Activated T-cell treated with anti-CD3 and anti-CD28 coated beads for 1 hour (primary cell): ENCODE measurements at places on chromosomes 1 and 21.
A peak's percentile ranks its signal among the peaks of the same experiment; 100 is the strongest.

DNA sequence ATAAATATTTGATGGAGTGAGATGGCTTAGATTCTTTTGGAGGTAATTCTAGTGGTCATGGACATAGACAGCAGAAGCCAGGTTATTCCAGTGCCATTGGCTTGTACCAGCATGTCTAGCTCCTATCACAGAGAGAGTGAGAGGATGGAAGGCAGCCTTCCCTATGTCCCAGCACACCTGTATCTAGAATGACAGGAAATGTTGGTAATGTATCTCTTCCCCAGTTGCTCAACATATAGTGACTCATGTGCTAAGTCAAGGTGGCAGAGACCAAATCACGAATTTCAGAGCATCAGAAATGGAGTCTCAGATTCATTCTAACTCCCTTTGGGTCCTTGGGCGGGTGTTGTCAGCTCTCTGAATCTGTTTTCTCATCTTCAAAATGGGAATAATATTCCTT lies 28.4 kb downstream of the METTL13 start:
- no peak for DNase-seq

DNA sequence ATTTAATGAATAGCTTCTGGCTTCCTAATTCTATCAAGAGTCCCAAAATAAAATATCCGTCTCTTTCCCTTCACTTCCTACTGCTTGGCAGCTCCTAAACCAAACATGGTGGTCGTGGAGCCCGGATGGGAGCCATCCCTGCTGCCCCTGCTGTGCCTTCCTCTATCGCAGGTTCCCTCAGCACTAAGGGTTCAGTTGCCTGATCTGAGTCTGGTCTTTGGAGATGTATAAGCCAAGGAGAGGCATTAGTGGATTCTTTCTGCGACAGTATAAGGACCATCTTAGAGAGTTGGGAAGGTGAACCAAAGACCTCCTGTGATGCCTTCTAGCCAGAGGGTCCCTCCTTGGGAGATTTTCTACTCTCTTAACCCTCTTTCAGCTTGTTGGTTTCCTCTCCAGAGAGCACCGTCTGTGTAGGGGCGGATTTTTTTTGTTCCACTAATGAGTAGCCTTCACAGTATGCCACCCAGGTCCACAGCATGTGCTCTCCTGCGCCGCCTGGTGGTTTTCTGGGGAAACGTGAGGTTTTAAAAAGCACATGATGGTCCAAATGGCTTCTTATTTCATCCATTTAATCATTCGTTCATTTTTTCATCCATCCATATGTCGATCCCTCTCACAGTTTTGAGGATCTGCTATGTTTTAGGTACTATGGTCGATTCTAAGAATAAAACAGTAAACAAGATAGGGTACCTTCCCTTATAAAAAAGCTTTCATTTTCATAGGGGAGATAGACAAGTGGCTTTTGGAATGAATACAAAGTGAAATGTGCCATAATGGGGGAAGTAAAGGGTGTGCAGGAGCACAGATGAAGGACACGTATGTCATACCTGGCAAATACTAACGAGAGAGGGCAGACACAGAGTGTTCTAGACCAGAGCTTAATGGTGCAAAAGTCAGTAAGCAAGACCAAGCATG lies 71.0 kb downstream of the NFASC start:
- DNase-seq: peak; percentile 32

- DNase-seq: peak; percentile 16
These were observed 9.6 kb downstream of the ACKR1 start for GRCh38 chr1:159214149-159214760.

DNA sequence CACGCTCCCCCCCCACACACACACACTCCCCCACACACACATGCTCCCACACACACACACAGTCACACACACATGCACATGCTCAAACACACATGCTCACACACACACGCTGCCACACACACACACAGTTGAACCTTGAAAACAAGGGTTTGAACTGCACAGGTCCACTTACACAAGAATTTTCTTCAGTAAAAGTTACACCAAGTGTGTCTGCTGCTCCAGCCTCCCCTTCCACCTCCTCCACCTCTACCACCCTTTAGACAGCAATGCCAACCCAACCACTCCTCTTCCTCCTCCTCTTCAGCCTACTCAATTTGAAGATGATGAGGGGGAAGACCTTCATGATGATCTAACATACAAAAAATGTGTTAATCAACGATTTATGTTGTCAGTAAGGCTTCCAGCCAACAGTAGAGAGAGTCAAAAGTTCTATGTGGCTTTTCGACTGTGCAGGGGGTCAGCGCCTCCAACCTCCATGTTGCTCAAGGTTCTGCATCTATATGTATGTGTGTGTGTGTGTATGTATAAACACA lies 26.8 kb downstream of the HSF2BP start:
- no peak for DNase-seq

GRCh38 chr21:26842974-26843932 lies 2.0 kb downstream of the ADAMTS1 start:
- DNase-seq: no peak

GRCh38 chr1:156625436-156626078 lies 6.3 kb downstream of the HAPLN2 start:
- peak; percentile 73 for DNase-seq

- DNase-seq: no peak
These were observed 99.8 kb downstream of the KIF14 start for GRCh38 chr1:200520735-200521134.

DNA sequence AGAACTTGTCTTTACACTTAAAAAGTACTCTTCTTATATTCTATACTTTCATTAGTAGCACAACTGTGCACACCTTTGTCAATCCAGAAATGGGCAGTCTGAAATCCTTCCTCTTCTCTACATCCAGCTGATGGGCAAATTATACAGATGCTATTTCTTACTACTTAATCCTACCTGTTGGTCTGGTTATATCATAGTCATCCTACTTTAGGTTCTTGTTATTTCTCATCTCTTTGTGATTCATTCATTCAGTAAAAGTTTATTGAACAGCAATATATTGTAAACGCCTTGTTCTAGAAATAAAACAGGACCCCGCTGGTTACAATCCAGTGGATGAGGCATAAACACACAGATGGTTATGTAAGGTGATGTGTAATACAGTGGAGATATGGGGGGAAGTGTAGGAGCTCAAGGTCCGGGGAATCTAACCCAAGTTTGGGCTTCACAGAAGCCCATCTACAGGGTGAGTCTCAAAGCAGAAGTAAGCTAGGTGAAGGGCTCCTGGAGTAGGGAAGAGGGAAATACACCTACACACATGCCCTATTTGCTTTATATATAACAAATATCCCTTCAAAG lies 11.8 kb upstream of the FUBP1 start:
- no peak for DNase-seq

DNA sequence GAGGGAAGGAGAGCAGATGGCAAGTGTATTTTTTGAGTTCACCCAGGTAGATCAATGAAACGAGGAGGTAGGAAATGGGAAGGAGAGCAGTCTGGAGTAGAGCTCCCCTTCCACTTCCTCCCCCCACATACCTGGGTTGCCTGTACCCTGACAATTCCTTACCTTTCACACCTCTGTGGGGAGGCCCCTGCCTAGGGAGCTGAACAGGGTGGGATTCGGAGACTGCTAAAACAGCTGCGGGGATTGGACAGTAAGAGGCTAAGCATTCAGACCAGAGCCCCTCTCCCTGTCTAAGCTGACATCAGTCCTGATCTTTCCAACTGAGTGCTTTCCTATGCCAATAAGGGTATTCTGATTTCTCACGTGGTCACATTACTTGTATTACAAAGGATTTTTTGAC lies 14.5 kb downstream of the RCSD1 start:
- no peak for DNase-seq

- DNase-seq: peak; percentile 63
These were observed 29.1 kb upstream of the A3GALT2 start for GRCh38 chr1:33349778-33350610.

DNA sequence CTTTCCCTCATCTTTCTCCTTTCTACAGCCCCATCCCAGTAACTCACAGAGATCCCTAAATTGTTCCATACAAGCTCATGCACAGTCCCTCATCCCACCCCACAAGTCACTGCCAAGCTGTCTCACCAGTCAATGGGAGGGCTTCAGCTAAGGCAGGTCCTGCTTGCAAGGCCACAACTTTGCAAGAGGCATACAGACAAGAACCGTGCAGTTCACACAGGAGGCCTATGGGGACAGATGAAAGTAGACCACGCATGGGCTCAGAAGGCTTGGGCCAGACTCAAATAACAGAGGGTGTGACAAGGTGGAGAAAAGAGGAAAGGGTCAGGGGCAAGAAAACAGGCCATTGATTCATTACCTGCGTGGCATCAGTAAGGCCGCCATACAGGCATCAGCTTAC lies 15.1 kb downstream of the RGS8 start:
- DNase-seq: no peak

- no peak for DNase-seq
These were observed 58.2 kb upstream of the SLC45A1 start for GRCh38 chr1:8259498-8260290.

DNA sequence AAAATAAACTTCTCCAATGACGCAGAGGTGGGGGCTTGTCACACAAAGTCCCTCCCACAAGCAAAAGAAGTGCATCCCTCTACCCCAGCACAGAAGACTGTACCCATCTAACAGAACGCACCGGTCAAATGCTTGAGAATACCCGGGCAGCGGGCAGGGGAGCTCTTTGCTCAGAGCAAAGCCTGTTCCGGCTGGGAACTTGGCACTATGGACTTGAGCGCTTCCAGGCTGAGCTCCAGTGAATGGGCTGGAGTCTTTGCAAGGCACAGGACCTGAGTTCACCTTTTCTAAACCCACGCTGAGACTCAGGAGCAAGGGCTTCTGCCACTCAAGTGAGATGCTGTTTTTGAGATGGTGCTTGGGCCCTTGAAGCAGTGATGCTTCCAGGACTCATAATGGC lies 20.3 kb downstream of the RHBG start:
- DNase-seq: no peak

DNA sequence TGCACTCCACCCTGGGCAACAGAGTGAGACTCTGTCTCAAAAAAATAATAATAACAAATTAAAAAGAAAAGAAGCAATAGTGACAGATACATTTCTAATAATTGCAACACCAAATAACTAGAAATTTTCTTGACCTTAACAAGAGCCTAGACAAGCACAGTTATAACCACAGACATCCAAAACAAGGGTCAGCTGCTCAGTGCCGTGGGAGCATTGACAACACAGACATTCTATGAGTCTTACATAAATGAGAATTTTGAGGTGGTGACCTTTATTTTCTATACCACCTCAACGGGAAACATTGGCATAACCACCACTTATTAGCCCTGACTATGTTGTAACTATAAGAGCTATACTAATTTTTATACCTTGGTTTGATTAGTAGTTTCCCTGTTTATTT lies 156.1 kb downstream of the NR5A2 start:
- DNase-seq: no peak

- no peak for DNase-seq
These were observed 10.0 kb upstream of the MCOLN3 start for GRCh38 chr1:85058311-85058710.

GRCh38 chr1:36834586-36834985 lies 199.7 kb downstream of the GRIK3 start:
- no peak for DNase-seq

DNA sequence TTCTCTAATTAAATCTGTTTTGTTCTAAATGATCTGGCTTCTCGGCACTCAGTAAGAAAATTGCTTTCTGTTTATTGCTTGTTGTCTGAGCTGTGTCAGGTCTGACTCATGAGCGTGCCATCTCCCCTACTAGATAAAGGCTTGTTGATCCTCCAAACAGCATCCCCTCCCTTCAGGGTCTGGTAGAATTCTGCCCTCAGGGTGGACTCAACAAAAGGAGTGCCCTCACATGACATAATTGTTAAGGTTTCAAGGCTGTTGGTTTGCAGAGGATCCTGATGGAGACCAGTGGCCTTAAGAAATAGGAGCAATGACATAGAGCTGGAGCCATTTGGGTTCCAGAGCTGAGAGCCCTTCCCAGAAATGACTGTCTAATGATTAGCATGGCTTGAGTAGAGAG lies 36.0 kb upstream of the ATP2B4 start:
- DNase-seq: no peak

GRCh38 chr1:201827321-201828216 lies 1.4 kb upstream of the IPO9 start:
- DNase-seq: no peak

GRCh38 chr1:39387452-39387851 lies 104.0 kb upstream of the BMP8A start:
- DNase-seq: no peak

DNA sequence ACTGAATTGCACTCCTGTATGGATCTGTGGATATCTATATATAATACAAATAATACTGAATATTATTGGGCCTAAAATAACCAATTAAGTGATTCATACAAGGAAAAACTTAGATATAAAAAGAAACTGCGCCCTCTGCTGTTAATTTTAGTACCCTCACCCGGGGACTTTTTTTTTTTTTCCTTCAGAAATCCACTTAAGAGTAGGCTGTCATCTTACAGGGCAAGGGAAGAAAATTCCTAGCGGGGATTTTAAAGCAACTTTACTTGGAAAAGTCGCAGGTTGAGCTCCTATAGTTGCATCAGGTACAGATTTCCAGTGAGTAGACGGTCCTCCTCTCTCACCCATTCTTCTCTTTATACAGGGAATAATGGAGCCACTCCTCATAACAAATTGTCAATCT lies 1.3 kb downstream of the NTNG1 start:
- DNase-seq: no peak

GRCh38 chr21:21057349-21058062 lies 59.3 kb downstream of the NCAM2 start:
- no peak for DNase-seq

DNA sequence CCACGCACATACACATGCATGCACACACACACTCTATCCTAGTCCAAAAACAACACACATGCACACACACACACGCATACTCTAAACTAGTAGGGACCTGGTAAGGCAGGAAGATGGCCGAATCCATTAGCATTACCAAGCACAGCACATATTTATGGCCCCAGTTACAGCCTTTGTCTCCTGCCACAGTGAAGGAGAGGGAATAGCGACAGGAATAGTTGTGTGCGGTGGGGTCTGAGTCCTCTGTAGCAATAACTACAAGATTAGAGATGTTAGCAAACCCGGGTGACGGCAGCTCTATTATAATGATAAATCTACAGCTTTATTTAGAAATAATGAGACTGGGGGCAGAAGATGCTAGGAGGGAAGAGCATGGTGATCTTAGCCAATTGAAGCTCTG lies 20.5 kb downstream of the SYT6 start:
- no peak for DNase-seq

DNA sequence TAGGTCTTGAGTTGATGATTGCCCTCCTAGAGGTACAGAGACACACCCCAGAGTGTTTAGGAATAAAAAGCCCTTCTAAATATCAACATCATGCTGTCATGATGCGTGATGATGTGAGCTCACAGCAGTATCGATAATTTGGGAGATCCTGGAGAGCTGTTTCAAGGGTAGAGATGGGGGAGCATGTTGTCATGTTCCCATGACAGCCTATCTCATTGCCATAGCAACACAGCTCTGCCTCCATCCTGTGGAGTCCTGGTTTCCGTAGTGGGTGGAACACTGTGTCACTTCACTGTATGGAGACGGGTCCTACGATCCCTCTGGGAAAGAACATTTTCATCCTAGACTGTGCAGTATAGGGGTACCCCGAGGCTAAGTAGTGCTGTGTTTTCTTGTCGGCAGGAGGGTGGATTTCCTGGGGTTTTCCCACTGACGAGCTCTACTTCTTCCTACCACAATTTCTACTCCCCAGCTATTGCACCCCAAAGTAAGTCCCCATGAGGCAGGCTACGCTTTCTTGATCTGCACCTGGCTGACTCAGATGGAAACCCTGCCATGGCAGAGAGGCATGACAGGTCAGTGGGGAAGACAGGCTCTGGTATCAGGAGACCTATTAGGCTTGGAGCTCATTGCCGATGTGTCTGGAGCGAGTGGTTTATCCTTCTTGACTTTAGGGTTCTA lies 7.2 kb downstream of the KISS1 start:
- DNase-seq: no peak

GRCh38 chr1:58837886-58838285 lies 54.0 kb upstream of the JUN start:
- no peak for DNase-seq
